Calu3 (cell line): ENCODE measurements at places on chromosomes 1 and 21. TPM values are rescaled to one million over a fixed set of nuclear protein-coding genes. Genes with fewer than 3 reads are reported as not detected.
A peak's percentile ranks its signal among the peaks of the same experiment; 100 is the strongest.

The SAMD11 gene
- 0.27 and 0.54 TPM in 2 replicates for total RNA-seq

The DUSP10 gene
- total RNA-seq = 55.1 and 58.2 TPM in 2 replicates

The GPATCH4 gene
- 52.4 and 57.0 TPM in 2 replicates for total RNA-seq

The HMCN1 gene
- total RNA-seq = 0.02 and 0.05 TPM in 2 replicates

The PYHIN1 gene
- 0.98 TPM in 1 of 2 replicates, not detected in the other for total RNA-seq

The DISC1 gene
- total RNA-seq = 6.6 and 9.8 TPM in 2 replicates

The OLIG2 gene
- total RNA-seq = not detected in 2 replicates

The RNU1-2 gene
- total RNA-seq = 1,678 and 1,905 TPM in 2 replicates

DNA sequence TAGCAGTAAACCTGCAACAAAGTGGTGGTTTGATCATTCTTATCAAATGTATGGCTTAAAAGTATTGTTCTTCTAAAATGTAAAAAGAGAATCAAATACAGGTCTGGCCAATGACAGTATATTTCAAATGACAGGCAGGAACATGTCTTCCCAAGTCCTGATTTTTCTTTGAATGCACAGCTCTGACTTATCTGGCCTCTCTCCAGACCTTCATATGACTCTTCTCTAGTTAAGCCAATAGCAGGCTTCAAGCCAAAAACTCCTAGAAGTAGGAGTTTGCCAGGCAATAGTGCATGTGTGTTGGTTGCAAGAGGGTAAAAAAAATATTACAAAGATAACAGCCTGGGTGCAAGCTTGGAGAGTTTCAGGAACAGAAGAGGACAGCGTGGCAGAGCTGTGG is 345.5 kb downstream of the SMYD3 start:
- no peaks in the 10 kb centered on the region for H3K27me3 ChIP-seq
- H3K4me1 ChIP-seq = peaks cover 31% of the 10 kb centered on the region
- H3K36me3 ChIP-seq = peaks cover 5% of the 10 kb centered on the region
- H3K27ac ChIP-seq = no peak overlapping the region

DNA sequence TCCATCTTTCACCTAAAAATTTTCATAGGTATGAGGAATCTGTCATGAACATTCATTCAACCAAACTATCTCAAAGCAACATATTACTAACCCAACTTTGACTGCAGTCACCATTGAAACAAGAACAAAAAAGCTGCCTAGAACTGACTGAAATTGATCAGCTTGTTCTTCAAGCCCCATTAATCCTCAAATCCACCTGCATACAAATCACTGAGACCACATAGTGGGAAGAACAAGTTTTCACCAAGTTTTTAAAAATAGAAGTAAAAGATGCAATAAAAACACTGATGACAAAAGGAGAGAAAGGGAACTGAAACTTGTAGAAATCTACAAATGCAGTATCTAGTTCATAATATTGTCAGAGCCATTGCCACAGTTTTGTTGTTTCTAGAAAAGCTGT is 6.1 kb downstream of the SORT1 start:
- H3K27me3 ChIP-seq = no peaks in the 10 kb centered on the region
- H3K36me3 ChIP-seq = no peaks in the 10 kb centered on the region
- DNase-seq = no peak
- H3K4me3 ChIP-seq = no peak overlapping the region

DNA sequence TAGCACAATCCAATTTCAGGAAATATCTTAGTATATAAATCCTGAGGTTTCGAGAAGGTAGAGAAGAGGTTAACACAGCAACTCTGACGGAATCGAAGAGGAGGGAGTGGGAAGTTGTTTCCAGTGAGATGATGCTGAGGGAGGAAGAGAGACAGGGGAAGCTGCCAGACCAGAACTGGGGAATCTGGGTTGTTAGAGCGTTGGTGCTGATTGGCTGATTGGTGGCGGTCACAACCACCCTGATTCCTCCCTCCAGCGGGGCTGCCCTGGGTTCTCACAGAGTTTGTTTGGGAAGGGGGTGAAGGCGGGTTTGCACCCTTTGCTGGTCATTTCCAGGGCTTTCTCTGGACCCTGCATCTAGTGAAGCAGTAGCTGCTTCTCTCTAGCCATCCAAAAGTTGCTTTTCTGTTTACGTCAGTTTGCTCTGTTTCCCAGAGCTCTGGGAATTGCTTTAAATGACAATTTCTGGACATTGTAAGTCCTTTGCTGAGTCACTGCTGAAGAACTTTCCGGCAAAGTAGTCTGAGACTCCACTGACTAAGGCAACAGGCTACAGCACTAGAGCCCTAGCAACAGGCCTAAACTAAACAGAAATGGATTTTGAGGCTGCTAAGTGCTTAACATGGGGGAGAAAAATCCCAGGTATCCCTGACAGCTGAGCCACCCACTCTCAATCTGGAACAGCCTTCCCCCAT is 90.1 kb downstream of the TENT5C start:
- no peak overlapping the region for H3K27ac ChIP-seq
- H3K4me1 ChIP-seq = no peaks in the 10 kb centered on the region
- no peak for DNase-seq
- H3K36me3 ChIP-seq = no peaks in the 10 kb centered on the region
- H3K27me3 ChIP-seq = peaks cover 58% of the 10 kb centered on the region
- H3K4me3 ChIP-seq = no peak overlapping the region

DNA sequence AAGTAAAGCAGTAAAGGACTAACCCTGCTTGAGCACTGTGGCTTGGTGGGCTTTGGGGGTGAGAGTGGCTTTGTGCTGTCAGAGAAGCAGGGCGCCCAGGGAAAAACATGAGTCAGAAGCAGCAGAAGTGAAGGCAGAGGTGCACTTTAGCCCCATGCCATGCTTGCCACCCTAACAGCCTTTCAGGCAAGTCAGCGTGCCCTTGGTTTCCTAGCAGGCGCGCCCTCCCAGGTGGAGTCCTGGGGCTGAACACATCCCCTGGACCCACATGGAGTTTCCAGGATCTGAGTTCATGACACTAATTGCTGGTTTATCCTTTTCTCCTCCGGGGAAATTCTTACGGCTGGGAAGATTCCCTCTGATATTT is 106.6 kb downstream of the TLR5 start:
- DNase-seq = no peak
- H3K4me3 ChIP-seq = no peak overlapping the region
- peaks cover 9% of the 10 kb centered on the region for H3K4me1 ChIP-seq
- H3K27ac ChIP-seq = no peak overlapping the region

- no peak overlapping the region for H3K4me3 ChIP-seq
- no peaks in the 10 kb centered on the region for H3K36me3 ChIP-seq
- no peak for DNase-seq
- H3K4me1 ChIP-seq = no peaks in the 10 kb centered on the region
Observed at GRCh38 chr1:15709226-15709625, 25.1 kb downstream of the PLEKHM2 start.

- no peaks in the 10 kb centered on the region for H3K27me3 ChIP-seq
- no peak for DNase-seq
- no peaks in the 10 kb centered on the region for H3K4me1 ChIP-seq
Observed at GRCh38 chr1:196034080-196034706, 574.0 kb downstream of the KCNT2 start.

- H3K27me3 ChIP-seq = peaks cover 83% of the 10 kb centered on the region
- peak overlapping the region; percentile 39 for H3K4me3 ChIP-seq
- DNase-seq = no peak
- no peak overlapping the region for H3K27ac ChIP-seq
Observed at GRCh38 chr1:25616987-25617624, 515 bp downstream of the MAN1C1 start.

GRCh38 chr1:159089184-159089791 is 12.7 kb upstream of the AIM2 start:
- no peak overlapping the region for H3K27ac ChIP-seq
- H3K36me3 ChIP-seq = no peaks in the 10 kb centered on the region
- no peaks in the 10 kb centered on the region for H3K27me3 ChIP-seq

DNA sequence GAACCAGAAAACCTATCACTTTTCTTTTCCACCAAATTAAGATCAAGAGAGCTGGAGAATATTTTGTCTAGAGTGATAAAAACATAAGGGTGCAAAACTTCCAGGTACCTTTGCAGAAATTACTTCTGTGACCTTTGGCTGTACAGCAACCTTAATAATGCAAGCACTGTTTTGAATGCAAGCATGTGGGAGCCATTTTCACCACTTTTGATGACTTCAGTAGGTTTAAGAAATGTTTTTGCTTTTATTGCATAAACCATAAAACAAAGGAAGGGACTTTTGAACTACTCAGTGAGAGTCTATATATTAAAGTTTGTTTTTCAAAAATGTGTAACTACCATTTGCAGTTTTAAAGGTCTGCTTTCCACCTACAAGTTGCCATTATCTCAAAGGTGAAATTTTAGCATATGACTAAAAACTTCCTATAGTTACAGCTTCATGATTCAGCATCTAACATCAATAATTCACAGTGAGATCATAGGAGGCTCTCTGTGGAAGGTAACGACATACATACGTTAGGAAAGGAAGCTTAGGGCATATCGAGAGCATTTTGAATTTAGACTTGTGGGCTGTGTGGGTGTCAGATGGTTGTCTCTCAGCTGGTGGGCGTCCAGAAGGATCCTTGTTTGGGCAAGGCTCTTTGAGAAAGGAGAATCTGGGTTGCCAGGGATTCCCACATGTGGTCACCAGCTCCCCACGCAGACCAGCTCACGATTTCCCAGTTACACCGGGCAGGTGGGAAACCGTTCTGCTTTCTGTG is 1.1 kb upstream of the GADD45A start:
- no peaks in the 10 kb centered on the region for H3K27me3 ChIP-seq
- no peak for DNase-seq
- peaks cover 39% of the 10 kb centered on the region for H3K4me1 ChIP-seq
- H3K4me3 ChIP-seq = peak overlapping the region; percentile 96
- H3K36me3 ChIP-seq = peaks cover 57% of the 10 kb centered on the region
- peak overlapping the region; percentile 89 for H3K27ac ChIP-seq

DNA sequence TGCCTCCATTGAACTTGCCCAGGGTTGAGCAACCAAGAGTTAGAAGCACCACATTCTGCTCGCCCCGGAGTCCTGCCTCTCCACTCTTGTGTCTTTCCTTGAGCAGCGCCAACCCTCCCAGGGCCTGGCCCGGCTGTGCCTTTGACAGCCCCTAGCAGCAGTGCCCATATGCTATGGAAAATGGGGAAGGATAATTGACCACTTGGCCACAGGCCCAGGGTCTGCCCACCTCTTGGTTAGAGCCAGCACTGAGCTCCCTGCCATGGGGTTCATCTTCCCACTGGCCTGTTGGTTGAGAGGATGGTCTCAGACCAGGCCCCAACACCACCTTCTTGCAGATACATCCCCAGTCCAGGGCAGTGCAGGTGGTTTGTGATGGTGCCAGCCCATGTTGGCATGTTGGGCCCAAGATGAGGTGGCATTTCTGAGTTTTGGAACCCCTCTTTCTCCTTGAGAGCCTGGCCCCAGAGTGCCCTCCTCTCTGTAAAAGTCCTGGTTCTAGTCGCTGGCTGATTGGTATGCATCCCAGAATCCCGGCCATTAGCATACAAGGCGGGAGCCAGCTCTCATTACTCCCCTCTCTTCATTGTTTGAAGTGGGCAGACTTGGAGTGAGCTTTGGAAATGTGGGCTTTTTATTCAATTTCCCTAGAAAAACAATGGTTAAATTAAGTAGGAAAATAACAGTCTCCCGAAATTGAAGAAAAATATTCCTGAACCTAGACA is 7.6 kb downstream of the ARHGEF10L start:
- H3K36me3 ChIP-seq = peaks cover 5% of the 10 kb centered on the region
- H3K27me3 ChIP-seq = no peaks in the 10 kb centered on the region
- peaks cover 41% of the 10 kb centered on the region for H3K4me1 ChIP-seq
